Femur (tissue), 1 donor: ENCODE measurements at places on chromosomes 16 and 17.
A peak's percentile ranks its signal among the peaks of the same experiment; 100 is the strongest.

DNA sequence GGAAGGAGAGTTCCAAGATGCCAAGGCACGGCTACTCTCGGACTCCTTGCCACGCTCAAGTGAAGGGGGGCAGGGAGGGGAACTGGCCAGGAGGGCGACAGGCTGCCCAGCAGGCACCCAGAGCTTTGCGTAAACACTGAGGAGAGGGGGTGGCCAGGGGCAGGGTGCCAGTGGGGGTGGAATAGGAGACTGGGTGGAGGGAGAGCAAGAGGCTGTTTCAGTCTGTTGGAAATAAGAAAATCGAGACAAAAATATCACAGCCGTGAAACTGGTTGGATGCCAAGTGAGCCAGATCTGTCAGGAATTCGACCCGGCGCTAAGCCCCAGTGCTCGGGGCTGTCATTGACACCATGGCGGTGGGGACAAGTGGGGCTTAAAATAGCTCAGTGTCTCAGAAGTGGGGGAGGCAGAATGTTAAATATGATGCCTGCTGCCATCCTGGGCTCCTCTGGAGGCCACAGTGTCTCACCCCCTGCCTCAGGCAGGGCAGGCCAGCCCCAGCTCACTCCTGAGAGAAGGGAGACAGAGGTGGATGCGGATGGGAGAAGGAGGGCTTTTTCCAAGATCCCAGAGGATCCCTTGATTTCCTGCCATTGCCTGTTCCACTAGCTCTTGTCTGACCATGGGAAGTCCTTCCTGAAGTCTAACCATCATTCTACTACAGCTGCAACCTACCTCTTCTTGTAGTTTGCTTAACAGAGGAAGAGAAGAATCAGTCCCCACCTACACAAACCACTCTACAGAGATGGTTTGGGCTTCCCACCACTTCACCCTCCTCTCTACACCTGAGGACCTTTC lies 9.5 kb downstream of the PNMT start:
- peak; percentile 70 for DNase-seq

- no peak for DNase-seq
Measured at GRCh38 chr17:79415909-79416308, 194.9 kb downstream of the RBFOX3 start.

GRCh38 chr16:69745232-69745612 lies 9.5 kb downstream of the NOB1 start:
- no peak for DNase-seq

GRCh38 chr17:5065227-5065744 lies 13.0 kb upstream of the ZFP3 start:
- no peak for DNase-seq

GRCh38 chr16:19126300-19126699 lies 12.5 kb downstream of the ITPRIPL2 start:
- no peak for DNase-seq

DNA sequence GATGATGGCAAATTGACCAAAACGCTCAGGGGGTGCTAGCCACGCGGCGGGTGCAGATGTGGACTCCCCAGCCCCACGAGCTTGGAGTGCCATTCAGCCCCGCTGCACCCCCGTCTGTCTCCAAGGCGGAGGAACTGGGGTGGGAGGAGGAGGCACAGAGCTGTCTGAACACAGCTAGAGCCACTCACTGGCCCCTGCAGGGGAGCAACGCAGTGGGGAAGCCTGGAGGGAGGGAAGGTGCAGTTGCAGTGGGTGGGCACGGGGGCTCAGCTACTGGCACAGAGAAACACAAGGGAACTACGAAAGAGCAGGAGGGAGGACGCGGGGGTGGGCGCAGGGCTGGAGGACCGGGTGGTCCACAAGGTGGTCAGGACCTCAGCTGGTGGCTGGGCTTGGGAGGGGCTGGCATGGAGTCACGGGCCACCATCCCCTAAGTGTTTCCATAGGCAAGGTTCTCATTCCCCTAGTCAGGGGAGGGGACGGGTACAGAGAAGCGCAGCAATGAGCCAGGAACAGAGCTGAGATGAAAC lies 46.3 kb upstream of the CDR2 start:
- no peak for DNase-seq

DNA sequence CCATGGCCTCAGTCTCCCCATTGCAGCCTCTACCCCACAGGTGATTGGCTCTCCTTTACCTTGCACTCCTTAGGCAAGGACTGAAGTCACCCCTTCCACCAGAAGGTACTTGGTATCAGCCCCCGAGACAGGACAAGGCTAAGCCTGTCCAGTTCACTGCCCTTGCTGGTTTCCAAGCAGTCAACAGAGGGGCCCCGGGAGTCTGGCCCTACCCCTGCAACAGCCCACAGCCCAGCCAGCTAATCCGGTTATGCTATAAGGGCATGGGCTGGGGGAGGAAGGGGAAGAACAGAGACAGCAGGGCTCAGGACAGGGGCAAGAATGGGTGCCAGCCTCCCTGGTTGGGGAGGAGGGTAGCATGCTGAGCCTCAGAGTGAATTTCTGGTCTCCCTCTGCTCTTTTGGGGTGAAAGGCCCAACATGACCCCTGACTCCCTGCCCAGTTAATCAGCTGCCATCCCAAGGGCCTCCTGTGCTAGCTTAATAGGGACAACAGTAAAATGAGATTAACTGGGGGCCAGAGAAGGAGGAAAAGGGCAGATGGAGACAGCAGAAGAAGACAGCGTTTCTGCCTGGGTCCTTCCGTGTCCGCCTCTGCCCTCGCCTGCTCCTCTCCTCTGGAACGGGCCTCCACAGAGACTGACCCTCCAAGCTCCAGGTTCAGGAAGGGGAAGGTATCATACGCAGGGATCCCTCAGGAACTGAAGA lies 10.7 kb downstream of the DLG4 start:
- no peak for DNase-seq

GRCh38 chr16:13838401-13839190 lies 81.4 kb upstream of the ERCC4 start:
- no peak for DNase-seq

DNA sequence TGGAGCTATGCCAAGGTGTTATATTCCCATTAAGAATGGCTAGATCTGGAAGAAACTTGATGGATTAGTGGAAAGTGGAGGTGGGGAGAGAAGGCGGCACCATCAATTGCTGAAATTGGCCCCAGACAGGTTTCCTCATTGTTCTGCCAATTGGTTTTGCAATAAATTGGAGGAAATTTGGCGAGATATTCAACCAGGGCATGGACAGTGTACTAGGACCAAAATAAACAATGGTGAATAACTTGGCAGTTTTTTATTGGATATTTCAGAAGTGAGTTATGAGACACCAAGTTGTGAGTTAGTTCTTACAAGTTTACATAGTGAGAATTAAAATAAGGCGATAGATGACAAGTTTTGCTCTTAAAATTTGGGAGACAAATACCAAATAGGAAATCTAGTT lies 41.1 kb upstream of the SOX9 start:
- no peak for DNase-seq

- DNase-seq, result no peak
Measured at GRCh38 chr17:80152081-80152702, 5.3 kb upstream of the EIF4A3 start.

GRCh38 chr16:57152096-57153093 lies 33.4 kb downstream of the PSME3IP1 start:
- DNase-seq, result no peak

DNA sequence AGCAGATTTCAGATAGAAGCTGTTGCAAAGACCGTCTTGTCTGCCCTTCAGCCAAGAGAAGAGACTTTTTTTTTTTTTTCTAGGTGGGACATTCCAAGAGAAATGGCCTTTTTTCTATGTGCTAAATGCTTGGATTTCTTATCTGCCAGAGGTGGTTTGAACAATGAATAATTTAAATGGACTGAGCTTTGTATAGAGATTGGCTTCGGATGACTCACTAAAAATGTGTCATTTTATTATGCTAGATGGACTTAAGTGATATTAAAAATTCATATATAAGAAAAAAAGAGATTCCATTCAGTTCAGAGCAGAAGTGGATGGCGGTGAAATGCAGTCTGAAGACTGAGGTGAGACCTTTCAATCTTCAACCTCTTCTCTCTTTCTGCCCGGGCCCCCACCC lies 58.4 kb downstream of the MEAK7 start:
- DNase-seq, result no peak

DNA sequence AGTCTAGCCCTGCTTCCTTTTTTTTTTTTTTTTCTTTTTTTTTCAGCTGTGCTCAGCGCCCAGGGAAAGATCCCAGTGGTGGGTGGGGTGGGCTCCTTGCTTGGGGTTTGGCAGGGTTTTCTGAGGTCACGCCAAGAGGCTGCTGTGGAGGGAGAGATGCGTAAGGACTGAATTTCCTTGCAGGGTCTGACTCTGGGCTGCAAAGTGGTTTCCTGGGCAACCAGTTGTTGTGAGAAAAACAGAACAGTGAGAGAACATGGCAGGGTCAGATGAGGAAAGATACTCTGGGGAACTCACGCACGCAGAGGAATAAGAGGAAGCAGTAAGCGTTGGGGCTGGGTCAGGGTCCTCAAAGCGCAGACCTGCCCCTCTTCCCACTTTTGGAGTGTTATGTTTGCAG lies 119.5 kb downstream of the IRF8 start:
- DNase-seq, result peak; percentile 87

- DNase-seq, result no peak
Measured at GRCh38 chr17:49365667-49366066, 3.6 kb upstream of the ZNF652 start.

DNA sequence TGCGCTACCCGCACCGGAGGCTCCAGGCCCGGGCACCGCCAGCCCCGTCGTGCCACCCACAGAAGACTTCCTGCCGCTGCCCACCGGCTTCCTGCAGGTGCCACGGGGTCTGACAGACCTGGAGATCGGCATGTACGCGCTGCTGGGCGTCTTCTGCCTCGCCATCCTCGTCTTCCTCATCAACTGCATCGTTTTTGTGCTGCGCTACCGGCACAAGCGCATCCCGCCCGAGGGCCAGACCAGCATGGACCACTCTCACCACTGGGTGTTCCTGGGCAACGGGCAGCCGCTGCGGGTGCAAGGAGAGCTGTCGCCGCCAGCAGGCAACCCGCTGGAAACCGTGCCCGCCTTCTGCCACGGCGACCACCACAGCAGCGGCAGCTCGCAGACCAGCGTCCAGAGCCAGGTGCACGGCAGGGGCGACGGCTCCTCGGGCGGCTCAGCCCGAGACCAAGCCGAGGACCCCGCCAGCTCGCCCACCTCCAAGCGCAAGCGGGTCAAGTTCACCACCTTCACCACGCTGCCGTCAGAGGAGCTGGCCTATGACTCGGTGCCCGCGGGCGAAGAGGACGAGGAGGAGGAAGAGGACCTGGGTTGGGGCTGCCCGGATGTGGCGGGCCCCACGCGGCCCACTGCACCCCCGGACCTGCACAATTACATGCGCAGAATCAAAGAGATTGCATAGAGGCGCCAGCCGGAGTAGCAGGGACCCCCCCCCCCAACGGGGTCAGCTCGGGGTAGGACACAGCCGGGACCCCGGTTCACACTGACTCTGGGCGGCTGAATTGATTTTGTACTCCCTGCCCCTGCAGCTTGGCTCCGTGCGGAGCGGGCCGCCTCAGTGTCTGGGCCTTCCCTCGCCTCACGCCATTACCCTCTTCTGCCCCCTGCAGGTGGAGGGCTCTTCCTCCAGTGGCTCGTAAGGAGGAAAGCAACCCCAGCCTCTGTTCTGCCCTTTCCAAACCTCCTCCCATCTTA lies 58.5 kb downstream of the TMEM132E start:
- DNase-seq, result peak; percentile 77

DNA sequence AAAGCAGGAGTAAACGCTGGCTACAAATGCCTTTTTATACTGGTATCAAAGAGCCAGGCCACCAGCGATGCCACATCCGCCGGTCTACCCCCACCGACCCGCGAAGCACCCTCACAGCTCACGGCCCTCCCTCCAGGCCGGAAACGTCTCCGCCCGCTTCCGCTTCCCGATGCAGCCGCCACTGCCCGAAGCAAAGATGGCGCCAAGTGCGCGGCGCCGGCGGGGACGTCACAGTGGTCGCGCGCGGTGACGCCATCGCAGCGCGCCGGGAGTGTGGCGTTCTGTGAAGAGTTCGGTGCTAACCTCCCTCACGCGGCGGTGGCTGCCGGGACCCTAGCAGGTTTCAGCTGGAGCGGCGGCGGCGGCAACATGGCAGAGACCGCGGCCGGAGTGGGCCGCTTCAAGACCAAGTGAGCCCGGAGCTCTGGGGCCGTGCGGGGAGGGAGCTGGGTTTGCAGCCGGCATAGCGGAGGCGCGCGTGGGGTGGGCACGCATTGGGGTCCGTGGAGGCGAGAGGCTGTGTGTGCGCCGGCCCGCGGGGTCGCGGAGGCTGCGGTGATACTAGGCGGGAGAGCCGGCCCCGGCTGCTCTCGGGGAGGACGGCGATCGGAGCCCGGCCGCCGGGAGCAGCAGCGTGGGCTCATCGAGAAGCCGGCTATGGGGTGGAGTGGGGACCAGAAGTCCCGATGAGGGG lies at the start of gene TBL3:
TBL3 (plus strand) TSS at position 258 of the 694 bp plus-strand sequence; CDS start at position 370, 112 bp downstream.
- DNase-seq, result peak; percentile 97

- peak; percentile 61 for DNase-seq
Measured at GRCh38 chr16:3266873-3267537, 10.6 kb upstream of the MEFV start.

- no peak for DNase-seq
Measured at GRCh38 chr17:47937941-47938340, 3.4 kb upstream of the PNPO start.

GRCh38 chr17:81741594-81742452 lies 29.7 kb downstream of the SLC25A10 start:
- DNase-seq, result no peak

GRCh38 chr17:9971991-9972390 lies 66.9 kb upstream of the RCVRN start:
- peak; percentile 82 for DNase-seq

DNA sequence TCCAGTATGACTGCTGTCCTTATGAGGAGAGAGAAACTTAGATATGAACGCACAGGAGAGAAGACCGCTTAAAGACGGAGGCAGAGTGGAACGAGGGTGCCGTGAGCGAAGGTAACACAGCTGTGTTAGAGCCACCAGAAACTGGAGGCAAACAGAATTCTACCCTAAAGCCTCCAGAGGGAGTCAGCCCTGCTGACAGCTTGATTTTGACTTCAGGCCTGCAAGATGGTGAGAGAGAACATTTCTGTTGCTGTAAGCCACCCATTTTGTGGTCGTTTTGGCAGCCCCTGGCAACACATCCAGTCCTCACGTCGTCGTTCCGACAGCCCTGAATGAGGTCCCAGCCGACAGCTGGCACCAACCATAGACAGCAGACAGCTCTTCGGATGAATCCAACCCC lies 2.8 kb upstream of the SPATA2L start:
- DNase-seq, result no peak

- DNase-seq, result no peak
Measured at GRCh38 chr17:15036238-15036637, 228.9 kb downstream of the PMP22 start.
